ENCODE measurements at places on chromosomes 12 and 14.
A peak's percentile ranks its signal among the peaks of the same experiment; 100 is the strongest.

- DNase-seq: no peak
Measured at GRCh38 chr14:23630687-23631086, 5.5 kb upstream of the DHRS2 start.

- DNase-seq: no peak
Measured at GRCh38 chr12:12294215-12295005, 27.6 kb upstream of the LRP6 start.

- no peak for DNase-seq
Measured at GRCh38 chr14:32826404-32827082, 112.1 kb upstream of the NPAS3 start.

- no peak for DNase-seq
Measured at GRCh38 chr14:96501217-96501739, 904 bp upstream of the PAPOLA start.

- DNase-seq: peak; percentile 59
Measured at GRCh38 chr14:74579447-74580274, 32.4 kb downstream of the LTBP2 start.
